Right atrium auricular region (tissue), 2 donors: ENCODE measurements at places on chromosomes 6 and 20. TPM values are rescaled to one million over a fixed set of nuclear protein-coding genes. Genes with fewer than 3 reads are reported as not detected.

TREML2 gene
- 0.12 TPM for total RNA-seq

- DNase-seq: no peak
- no peaks in the 10 kb centered on the region for H3K4me1 ChIP-seq
- H3K27me3 ChIP-seq: no peaks in the 10 kb centered on the region
- H3K4me3 ChIP-seq: no peak overlapping the region
These were observed 76.4 kb upstream of the BHLHE23 start for GRCh38 chr20:63082939-63083735.

GRCh38 chr6:75205776-75206575 lies at the start of gene COL12A1:
Gene COL12A1 (minus strand): TSS chr6:75206053. CDS start chr6:75202792, 3,261 bp downstream.
- no peaks in the 10 kb centered on the region for H3K27me3 ChIP-seq
- peaks cover 60% of the 10 kb centered on the region for H3K4me1 ChIP-seq
- peak within 1 kb of the TSS; percentile 43 for H3K4me3 ChIP-seq
- peak within 1 kb of the TSS; percentile 65 for H3K27ac ChIP-seq

WFDC2 gene
- not detected for total RNA-seq

TAF4 gene
- total RNA-seq: 8.3 TPM

DNA sequence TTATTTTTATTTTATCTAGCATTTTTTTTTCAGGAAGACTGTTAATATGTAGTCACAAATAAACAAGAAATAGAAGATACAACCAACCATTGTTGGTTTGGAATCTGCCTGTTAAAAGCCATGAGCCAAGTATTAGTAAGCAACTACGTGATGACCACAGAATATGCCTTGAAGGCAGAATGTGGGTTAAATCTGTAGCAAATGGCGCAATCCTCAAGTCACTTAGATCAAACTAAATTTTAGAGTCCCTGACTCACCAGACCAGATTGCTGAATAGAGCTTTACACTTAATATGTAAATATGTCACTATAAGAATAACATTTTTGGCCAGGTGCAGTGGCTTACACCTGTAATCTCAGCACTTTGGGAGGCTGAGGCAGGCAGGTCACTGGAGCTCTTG lies 800.1 kb upstream of the CITED2 start:
- no peaks in the 10 kb centered on the region for H3K27me3 ChIP-seq
- no peak overlapping the region for H3K27ac ChIP-seq
- no peak for DNase-seq
- no peak overlapping the region for H3K4me3 ChIP-seq

- H3K36me3 ChIP-seq: no peaks in the 10 kb centered on the region
- no peak overlapping the region for H3K27ac ChIP-seq
- no peaks in the 10 kb centered on the region for H3K27me3 ChIP-seq
These were observed 396.3 kb downstream of the ZFAND3 start for GRCh38 chr6:38215651-38216311.

- H3K4me3 ChIP-seq: no peak overlapping the region
- H3K27me3 ChIP-seq: no peaks in the 10 kb centered on the region
- H3K36me3 ChIP-seq: no peaks in the 10 kb centered on the region
- H3K4me1 ChIP-seq: no peaks in the 10 kb centered on the region
These were observed 98.6 kb upstream of the PCSK2 start for GRCh38 chr20:17128206-17128605.

DNA sequence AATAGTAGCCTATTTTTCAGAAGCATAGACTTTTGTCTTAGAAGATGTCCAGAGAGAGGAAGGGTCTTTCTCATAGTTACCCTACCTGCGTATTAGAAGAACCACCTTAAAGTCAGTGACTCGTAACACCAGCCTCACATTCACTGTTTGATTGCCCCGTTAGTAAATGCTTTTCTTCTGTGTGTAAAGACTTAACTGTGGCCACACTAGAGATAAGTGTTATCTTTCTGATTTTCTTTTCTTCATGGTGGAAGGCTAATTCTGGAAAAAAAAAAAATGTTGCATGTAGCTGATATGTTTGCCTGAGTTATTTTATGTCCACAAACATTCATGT lies 83.9 kb downstream of the SAMD3 start:
- H3K27me3 ChIP-seq: no peaks in the 10 kb centered on the region
- DNase-seq: no peak
- H3K36me3 ChIP-seq: no peaks in the 10 kb centered on the region
- H3K4me1 ChIP-seq: no peaks in the 10 kb centered on the region
